ENCODE measurements at places on chromosomes 1 and 21.

- DNase-seq, result no peak
Observed at GRCh38 chr1:193212637-193213036, 26.2 kb upstream of the B3GALT2 start.

GRCh38 chr1:57485643-57486042, 61.8 kb upstream of the DAB1 start:
- DNase-seq, result no peak

DNA sequence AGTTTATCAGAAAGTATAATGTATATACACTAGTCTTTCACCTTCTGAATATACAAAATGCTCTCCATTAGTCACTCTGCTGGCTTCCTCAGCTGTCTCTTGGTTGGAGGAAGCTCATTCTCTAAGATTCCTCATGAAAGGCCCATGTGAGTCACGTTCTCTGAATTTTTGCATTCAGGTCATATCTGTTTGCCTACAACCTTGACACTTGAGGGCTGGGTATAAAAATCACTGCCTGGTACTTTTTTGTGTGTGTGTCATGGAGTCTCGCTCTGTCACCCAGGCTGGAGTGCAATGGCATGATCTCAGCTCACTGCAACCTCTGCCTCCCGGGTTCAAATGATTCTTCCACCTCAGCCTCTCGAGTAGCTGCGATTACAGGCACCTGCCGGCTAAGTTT, 2.8 kb upstream of the GALNT2 start:
- no peak for DNase-seq

GRCh38 chr1:244802041-244802440, 33.4 kb upstream of the COX20 start:
- DNase-seq, result no peak

DNA sequence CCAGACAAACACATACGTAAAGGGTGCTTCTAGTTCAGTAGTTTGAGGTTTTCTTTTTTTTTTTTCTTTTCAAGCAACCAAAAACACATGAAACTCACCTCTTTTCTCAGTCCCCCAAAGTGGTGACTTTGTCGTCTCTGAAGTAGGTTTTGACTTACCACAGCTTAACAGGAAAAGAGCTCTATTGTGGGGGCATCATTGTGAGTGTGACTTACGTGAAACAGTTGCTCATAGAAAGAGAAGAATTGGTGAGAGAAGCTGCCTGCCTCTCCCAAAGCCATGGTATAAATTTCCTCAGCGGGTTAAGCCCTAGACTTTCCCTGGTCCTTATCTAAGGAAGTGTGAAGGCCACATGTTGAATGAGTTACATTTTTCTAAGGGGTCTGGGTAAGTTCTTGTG, 11.9 kb downstream of the FASLG start:
- DNase-seq, result no peak

- no peak for DNase-seq
Observed at GRCh38 chr1:77548285-77548684, 134.2 kb downstream of the ZZZ3 start.

Data from T follicular helper cell (primary cell).